Forelimb muscle (tissue), 1 donor: ENCODE measurements at places on chromosomes 7 and 10. TPM values are rescaled to one million over a fixed set of nuclear protein-coding genes. Genes with fewer than 3 reads are reported as not detected.

GRCh38 chr10:16799621-16800020 lies 17.6 kb downstream of the RSU1 start:
- DNase-seq = no peak

DNA sequence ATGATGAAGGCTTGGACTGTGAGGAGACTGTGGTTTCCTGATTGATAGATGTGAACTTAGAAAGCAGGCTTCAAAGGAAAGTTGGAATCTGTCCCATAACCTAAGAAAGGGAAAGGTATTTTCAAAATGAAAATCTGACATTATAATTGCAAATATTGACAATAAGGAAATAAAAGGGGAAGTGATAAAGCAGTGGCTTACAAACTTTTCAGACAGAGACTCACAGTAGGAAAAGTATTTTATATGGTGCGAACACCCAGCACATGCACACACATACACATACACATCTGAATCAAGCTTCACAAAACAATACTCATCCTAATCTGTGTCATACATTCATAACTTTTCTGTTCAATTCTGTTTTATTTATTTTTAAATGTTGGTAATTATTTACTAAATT lies 4.8 kb downstream of the PON1 start:
- no peak for DNase-seq

DNA sequence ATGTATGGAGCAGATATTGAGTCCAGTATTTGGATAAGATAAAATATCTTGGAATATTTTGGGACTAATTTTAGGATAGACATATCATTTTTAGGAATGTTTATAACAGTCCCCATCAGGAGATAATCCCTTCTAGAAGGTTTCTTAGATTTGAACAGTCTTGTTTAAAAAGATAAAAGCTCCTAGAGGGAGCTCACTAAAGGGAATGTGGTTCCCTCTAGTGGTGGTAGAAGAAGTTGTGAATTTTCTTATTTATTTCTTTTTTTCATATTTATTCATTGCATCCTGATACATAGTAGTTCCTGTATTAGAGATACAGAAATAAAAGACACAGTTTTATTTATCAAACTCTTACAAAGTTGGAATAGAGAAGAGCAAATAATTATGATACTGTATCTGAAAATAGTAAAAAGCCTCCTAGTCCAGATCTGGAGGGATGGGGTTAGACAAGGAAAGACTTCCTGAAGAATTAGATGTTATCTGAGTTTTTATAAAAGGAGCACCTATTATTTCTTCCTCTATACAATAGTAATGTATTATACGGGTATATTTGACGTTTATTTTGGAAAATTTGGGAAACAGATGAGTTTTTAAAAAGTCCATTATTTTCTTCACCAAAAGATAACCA lies 24.5 kb upstream of the KLF14 start:
- no peak for DNase-seq

- DNase-seq = no peak
Observed at GRCh38 chr7:78232806-78233205, 434.2 kb downstream of the PHTF2 start.

GRCh38 chr7:80259-81067 lies 111.9 kb upstream of the FAM20C start:
- no peak for DNase-seq

GRCh38 chr10:12500381-12501303 lies 151.3 kb downstream of the CAMK1D start:
- no peak for DNase-seq

DNA sequence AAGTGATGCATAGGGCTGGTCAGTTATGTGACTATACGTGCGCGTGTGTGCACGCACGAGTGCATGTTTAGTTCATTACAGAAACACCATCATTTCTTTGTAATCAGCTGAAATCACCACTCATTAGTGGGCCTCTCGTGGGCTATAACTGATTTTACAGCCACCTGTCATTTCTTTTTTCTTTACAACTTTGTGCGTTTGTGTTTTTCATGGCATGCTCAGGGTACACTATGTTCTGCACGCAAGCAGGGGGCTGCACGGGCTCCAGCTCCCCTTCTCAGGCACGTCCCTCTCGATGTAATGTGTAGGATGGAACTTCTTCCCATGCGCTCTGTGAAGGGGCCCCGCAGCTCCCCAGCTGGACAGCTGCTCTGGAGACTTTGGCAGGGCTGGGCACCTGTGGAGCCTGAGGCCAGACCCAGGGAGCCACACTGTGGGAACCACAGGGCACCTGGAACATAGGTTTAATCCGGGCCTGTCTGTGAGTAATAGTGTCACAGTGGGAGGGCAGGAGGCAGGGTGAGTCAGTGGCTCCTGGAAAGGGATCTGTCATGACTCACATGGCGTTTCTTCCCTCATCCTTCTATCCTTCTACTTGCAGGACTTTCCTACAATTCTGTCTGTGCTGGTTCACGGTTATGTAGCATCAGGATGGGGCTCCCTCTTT lies 4.9 kb downstream of the GCK start:
- DNase-seq = no peak

GRCh38 chr7:115410972-115411686 lies 489.2 kb downstream of the MDFIC start:
- peak; percentile 2 for DNase-seq

The CREB5 gene
- polyA plus RNA-seq = 33.5 TPM

- DNase-seq = no peak
Observed at GRCh38 chr7:116113310-116113709, 82.7 kb upstream of the TFEC start.

The FAM13C gene
- polyA plus RNA-seq = 27.4 TPM

DNA sequence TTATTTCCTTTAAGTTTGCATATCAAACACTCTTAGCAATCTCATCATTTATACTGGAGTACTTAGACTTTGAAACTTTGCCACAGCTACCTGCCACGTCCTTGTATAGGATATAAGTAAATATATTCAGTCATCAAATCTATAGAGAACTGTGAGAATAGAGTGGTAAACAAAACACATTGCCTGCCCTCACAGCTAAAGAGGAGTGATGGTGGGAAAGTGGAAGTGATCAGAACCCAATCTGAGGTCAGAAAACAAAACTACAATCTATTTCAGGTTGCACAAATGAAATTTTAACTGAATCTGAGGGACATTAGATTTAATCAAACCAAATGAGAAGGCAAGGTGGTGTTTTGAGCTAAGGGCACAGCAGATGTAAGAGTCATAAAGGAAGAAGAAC lies 74.8 kb downstream of the ZEB1 start:
- DNase-seq = no peak

The ARPC1A gene
- 55.8 TPM for polyA plus RNA-seq

- no peak for DNase-seq
Observed at GRCh38 chr10:110324805-110325280, 20.1 kb upstream of the SMNDC1 start.

The DGKB gene
- 0.53 TPM for polyA plus RNA-seq

DNA sequence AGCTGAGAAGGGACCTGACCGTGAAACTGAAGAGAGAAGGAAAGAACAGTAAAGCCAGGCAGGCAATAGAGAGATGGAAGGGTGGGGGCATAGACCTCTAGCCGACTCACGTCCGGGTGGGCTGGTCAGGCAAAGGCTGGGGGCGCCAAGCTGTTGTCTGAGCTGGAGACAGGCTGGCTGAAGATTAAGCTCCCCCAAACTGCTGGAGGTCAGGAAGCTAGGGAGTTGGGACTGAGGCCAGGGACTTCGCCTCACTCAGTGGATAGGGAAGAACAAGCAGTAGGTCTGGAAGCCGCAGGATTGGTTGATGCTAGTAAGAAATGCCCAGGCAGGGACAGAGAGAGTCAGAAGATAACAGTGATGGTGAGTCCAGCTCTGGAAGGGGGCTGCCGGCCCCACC lies 5.3 kb downstream of the PITX3 start:
- DNase-seq = no peak

The HOXA7 gene
- 19.1 TPM for polyA plus RNA-seq

The ANKRD2 gene
- 48.1 TPM for polyA plus RNA-seq

The PKD2L1 gene
- polyA plus RNA-seq = not detected

DNA sequence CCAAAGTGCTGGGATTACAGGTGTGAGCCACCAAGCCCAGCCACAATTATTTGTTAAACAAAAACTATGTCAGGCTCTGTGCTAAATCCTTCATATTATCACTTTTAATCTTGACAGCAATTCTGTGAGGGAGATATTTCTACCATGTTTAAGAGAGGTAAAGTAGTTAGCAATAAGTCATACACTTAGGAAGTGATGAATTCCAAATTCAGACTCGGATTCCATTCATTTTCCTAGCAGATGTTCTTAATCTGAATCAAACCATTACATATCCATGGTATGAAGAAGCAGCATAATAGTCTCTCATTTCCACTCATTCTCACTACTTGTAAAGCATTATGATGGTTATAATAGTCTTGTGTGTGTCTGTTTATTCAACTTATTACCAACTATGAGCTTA lies 2.9 kb upstream of the CD36 start:
- DNase-seq = no peak

DNA sequence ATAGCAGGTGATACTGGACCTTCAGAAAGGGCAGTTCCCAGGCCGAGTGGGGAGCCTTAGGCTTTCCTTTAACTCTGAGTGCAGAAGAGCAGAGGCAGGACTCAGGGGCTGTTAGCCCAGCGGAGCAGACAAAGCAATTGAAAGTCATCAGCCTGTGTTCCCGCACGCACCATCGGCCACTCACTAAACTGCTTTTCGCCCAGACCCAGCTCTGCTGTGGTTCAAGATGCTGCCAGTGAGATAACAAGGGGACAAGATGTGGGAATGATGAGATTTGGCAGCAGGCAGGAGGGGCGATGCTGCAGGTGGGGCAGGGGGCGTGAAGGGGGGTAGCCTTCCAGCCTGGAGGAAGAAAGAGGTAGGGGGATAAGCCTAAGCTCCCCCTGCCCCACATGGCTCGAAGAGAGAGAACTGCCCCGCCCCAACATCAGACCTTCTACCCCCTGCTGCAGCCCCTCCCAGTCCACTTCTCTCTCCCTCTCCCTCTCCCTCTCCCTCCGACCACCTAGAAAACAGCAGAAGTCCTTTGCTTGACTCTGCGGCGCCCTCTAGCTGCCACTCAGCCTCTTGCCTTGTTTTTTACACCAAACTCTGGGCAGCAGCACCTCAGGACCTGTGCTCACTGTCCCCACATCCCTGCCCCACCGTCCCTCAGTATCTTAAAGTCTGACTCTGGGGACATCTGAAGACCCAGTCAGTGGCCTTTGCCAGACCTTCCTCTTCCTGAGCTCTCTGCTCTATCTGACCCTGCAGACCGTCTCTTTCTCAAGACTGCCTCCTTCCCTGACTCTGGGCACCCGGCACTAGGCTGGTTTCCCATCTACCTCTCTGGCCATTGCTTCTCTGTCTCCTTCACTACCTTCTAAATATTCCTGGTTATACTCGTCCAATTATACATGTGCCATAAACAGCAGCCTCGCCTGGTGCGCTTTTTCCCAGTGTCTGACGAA lies 110.5 kb downstream of the C10orf105 start:
- peak; percentile 29 for DNase-seq

DNA sequence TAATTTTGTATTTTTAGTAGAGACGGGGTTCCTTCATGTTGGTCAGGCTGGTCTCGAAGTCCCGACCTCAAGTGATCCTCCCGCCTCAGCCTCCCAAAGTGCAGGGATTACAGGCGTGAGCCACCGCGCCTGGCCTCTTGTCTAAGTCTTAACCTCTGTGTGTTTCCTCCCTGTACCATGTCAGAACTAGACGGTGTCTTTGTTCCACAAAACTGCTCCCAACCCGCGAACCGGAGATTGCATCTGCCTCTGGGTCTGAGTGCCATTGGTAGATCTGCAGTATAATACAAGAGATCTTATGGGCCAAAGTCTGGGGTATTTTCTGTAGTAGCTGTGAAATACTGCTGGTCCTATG lies 1.3 kb upstream of the EEF1AKMT2 start:
- no peak for DNase-seq

- no peak for DNase-seq
Observed at GRCh38 chr10:49222170-49222569, 34.0 kb upstream of the TMEM273 start.

DNA sequence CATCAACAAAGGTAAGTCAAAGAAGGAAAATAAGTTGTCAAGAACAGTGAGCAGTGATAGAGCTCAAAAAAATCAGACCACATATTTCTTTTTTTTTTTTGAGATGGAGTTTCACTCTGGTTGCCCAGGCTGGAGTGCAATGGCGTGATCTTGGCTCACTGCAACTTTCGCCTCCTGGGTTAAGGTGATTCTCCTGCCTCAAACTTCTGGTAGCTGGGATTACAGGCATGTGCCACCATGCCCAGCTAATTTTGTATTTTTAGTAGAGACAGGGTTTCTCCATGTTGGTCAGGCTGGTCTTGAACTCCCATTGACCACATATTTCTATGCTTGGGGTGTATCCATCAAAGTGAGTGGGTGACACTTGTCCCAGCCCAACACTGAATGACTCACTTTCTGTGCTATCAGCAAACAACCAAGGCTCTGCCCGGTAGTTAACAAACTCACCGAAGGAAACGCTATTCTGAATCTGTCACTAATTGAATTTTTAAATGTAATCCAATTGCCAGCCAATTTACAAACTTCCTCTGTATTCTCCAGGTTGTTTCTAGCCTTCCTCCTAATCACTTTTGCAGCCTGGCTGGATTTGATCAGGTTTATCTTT lies 19.6 kb upstream of the SMNDC1 start:
- no peak for DNase-seq

The EVX1 gene
- polyA plus RNA-seq = not detected

GRCh38 chr10:121536310-121536913 lies 61.8 kb downstream of the FGFR2 start:
- DNase-seq = peak; percentile 97

GRCh38 chr7:391411-391951 lies 101.5 kb downstream of the FOXL3 start:
- DNase-seq = no peak

The ZNF25 gene
- 14.0 TPM for polyA plus RNA-seq

GRCh38 chr7:47285860-47286491 lies 295.9 kb downstream of the TNS3 start:
- peak; percentile 19 for DNase-seq

DNA sequence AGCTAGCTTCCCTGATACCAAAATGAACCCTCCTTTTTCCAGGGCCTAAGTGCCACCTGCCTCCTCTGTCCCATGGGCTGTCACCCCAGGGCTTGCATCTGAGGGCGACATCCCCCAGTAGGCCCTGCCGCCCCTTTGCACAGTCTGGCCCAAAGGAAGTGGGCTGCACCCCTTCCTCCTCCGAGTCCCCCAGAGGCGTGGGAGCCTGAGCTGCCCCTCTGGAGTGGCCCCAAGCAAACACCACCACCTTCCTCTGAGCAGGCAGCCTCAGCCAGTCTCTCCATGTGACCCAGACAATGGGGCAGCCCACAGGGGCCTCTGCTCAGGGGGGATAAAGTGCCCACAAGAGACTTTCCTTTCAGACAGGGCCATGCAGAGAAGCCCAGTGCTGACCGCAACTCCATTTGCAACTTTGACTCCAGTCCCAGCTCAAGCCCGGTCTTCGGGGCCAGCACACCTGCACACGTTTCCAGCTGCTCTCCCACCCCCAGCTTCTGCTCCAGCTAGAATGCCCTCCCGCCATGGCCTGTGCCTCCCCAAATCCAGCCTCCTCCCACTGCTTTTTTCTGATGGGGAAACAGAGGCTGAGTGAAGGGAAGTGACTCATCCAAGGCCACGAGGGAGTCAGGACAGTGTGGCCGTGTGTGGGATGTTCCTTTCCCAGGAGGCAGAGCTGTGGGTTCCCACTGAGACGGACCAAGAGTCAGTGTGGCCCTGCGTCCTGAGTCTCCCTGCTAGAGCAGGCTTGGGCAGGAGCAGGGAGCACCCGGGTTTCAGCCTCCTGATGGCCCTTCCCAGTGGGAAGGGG lies 111.9 kb downstream of the ZMIZ1 start:
- no peak for DNase-seq

The BLNK gene
- 1.8 TPM for polyA plus RNA-seq
